ENCODE measurements at places on chromosomes 12 and 14.

GRCh38 chr12:112989806-112990205 lies 11.5 kb downstream of the OAS2 start:
- DNase-seq: no peak

- DNase-seq: no peak
Observed at GRCh38 chr12:77343291-77343690, 277.9 kb upstream of the E2F7 start.

GRCh38 chr12:29888777-29889176 lies 105.0 kb upstream of the TMTC1 start:
- no peak for DNase-seq

DNA sequence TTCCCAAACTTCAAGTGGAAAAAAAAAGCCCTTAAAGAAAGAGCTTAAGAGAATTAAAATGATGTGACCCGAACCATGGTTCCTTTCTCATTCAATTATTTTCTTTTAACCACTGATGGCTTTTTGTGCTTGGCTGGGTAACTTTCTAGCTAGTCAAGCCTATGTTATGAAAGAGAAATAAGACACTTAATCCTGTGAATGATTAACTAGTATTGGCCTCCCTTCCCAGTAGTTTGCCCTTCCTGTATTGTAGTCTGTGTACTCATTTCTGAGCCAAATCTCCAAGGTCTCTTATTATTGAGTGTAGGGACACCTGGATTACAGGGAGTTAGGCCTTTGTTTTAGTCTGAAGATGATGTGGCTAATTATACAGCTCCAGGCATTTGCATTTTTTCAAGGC lies 353.0 kb downstream of the RAD51B start:
- no peak for DNase-seq

DNA sequence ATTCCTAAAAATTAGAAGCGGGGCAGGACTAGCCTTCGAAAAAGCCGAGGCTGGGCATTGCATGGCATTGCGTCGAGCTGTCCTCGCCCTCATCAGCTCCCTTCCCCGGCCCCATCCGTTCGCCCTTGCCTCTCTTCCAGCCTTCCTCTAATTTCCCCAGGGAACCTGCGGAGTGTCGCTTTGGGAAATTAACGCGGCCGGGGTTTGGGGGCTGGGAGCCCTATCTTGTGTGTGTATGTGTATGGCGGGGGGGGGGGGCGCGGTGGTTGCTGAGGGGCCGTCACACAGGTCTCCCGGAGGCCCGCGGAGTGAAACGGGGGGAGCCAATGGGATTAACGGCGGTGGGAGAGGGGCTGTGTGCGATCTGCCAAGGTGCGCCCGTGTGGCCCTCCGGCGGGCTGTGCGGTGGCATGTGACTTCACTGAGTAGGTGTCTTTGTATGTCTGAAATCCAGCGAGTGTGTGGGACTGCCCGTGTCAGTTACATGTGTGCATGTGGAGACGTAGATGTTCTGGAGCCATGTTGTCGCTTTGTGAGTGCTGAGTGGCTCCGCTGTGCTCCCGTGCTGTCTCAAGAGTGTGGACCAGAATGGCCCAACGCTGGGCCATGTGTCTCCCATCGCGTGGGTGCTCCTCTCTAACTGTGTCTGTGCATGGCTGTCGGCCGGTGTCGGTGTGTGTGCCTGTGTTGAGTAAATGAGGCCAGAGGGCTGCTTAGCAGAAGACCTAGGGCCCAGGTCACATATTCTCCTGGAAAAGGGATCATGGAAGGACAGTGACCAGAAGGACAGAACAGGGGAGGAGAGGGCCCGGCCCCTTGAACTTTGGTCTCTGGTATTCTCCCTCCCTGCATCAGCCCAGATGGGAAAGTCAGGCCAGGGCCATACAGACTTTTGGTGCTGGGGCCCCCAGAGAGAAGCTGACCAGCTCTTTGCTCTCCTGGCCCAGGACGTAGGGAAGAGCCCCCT lies 1.5 kb downstream of the PTMS start:
- DNase-seq: no peak

GRCh38 chr14:77278461-77279230 lies 7.6 kb upstream of the NGB start:
- no peak for DNase-seq

- DNase-seq: no peak
Observed at GRCh38 chr14:105165134-105165704, 3.4 kb downstream of the JAG2 start.

GRCh38 chr14:105315211-105315721 lies 718 bp downstream of the PACS2 start:
- DNase-seq: no peak

- DNase-seq: no peak
Observed at GRCh38 chr12:76504606-76505005, 55.0 kb downstream of the OSBPL8 start.

DNA sequence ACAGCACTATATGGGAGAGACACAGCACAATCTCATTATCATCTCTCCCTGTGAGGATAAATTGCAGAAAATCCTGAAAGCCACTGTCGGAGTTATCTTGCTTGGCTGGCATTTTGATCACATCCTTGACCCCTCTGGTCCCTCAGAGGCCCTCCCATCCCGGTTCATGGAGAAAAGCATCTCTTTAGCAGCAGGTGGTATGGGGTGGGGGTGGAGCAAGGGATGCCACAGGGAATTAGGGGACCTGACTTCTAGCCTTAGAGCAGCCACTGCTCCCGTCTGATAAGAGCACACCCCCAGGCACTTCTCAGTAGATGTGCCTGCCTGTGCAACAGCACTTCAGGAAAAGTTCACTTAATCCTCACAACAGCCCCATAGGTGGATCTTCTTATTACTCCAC lies 38.6 kb downstream of the GRIN2B start:
- DNase-seq: no peak

GRCh38 chr14:102000902-102001301 lies 36.5 kb downstream of the DYNC1H1 start:
- DNase-seq: no peak

GRCh38 chr14:68977718-68978171 lies 1.4 kb downstream of the ACTN1 start:
- no peak for DNase-seq

DNA sequence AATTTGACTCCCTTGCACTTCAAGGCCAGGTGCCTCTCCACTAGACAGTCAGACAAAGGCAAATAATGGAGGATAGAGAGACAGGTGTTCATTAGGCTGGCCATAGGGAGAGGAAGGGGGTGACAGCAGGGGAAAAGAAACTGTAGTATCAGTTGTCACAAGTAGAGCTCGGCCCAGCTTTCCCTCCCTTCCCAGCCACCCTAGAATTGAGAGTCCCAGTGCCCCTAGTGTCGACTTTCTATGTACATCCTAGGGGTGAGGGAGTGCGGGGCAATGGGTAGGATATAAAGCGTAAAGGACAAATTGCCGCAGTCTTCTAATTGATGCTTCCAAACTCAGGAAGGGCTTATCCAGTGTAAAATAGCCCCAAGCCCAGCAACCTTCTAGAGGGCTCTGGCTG lies 39.0 kb downstream of the BAZ2A start:
- DNase-seq: no peak

DNA sequence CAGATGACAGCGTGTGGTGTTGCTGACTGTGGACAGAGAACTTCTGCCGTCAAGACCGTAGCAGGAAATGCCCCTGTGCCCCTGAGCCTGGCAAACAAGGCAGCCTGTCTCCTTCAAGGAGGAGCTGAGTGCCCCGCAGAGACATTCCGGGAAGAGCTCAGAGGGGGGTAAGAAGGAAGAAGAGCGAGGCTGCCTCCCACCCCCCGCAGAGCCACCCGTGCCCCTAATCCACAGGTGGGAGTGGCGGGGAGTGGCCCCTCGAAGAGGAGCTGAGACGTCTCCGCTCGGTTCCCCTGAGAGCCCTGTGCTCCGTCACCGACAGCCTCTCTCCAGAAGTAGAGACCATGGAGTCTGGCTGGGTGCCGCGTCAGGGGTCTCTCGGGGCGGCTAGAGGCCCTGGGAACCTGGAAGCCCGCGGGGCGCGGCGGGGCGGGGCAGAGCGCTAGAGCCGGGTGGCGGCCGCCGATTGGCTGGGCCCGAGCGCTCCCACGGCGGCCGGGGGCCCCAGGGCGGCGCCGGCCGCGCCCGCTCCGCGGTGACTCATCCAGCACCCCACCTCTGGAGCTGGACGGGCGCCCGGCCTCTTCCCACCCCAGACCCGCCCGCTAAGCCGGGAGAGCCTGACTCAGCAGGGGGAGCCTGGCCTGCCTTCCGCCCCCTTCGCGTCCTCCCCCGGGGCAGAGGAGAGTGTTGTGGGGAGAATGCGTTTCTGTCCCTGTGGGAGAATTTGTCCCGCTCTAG lies 25.2 kb upstream of the KRT78 start:
- DNase-seq: peak; percentile 26

- DNase-seq: no peak
Observed at GRCh38 chr14:70887207-70887681, 20.0 kb upstream of the PCNX1 start.

- no peak for DNase-seq
Observed at GRCh38 chr12:98224584-98225221, 290.7 kb upstream of the TMPO start.

GRCh38 chr14:68000511-68000910 lies 180.9 kb downstream of the RAD51B start:
- no peak for DNase-seq

DNA sequence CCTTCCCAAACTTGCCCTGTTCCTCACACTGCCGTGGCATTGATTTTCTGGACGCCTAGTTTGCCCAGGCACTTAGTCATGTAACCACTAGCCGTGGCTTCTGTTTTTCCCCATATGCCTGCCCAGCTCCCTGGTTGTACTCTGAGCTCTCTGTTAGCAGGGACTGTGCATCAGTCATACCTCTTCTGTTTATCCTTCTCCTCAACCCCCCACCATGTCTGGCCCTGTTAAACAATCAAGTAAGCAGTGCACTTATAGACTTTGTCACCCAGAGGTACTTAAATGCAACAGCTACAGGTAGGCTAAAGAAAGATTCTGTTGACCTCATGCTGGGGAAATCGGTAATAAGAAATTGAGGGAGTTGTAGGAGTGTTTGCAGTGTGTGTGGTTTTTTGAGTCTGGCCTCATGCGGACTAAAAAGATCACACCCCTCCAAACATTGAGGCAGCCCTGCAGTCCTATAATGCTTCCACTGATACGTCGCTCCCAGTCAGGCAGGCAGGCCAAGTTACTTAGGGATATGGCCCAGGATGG lies 17.0 kb downstream of the UBE3B start:
- no peak for DNase-seq

DNA sequence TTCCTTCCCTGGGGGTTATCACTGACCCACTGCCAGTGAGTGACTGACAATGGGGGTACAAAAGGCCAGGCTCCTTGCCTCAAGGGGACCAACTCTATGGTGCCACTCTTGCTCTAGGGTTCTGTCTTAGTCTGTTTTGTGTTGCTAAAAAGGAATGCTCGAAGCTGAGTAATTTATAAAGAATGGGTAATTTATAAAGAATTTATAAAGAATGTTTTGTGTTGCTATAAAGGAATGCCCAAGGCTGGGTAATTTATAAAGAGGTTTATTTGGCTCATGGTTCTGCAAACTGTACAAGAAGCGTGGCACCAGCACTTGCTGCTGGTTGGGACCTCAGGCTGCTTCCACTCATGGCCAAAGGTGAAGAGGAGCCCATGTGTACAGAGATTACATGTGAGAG lies 15.8 kb upstream of the RASSF8 start:
- no peak for DNase-seq

GRCh38 chr12:127035011-127035879 lies 1231.7 kb upstream of the TMEM132C start:
- DNase-seq: no peak

GRCh38 chr14:76133103-76133502 lies 18.6 kb upstream of the GPATCH2L start:
- no peak for DNase-seq

GRCh38 chr12:68414988-68415387 lies 82.8 kb upstream of the MDM1 start:
- no peak for DNase-seq

- no peak for DNase-seq
Observed at GRCh38 chr12:26373606-26374495, 178.5 kb downstream of the SSPN start.

DNA sequence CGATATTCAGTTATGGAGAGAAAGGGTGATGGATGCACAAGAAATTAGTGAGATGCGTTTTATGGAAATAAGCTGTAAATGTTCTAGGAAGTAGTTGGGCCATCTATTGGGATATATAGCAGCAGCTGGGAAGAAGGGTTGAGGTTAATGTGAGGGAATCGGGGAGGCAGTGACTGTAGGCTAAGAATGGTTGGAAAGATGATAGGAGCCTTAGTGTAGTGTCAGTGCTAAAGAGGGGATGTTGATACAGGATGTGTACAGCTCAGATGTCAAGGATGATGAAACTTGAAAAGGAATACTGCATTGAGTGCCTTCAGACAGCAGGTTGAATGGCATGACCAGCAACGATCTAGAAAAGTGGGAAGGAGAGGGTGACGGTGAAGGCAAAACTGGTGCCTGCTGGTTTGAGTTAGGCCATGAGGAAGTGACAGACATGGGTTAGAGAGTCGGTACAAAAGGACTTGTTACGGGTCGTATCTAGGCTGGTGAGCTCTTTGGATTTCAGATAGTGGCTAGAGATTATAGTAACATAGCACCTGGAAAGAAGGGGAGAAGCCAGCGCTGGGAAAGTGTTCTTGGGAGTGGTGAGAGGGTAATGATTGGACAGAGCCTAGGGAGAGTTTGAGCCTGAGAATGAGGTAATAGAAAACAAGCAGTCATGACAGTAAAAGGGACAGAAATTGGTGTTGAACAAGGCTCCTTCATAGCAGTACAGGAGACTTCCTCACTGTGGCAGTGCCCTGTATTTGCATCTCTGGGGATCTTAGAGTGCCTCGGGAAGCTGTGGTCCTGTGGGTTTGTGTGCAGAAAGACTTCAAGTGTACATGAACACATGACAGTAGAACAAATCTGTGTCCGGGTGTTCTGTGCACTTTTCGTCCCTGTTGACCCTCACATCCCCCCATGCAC lies 9.6 kb downstream of the MARS1 start:
- DNase-seq: no peak

GRCh38 chr12:95633049-95633731 lies 81.9 kb upstream of the USP44 start:
- no peak for DNase-seq

- no peak for DNase-seq
Observed at GRCh38 chr14:50658203-50658602, 9.9 kb downstream of the SAV1 start.

DNA sequence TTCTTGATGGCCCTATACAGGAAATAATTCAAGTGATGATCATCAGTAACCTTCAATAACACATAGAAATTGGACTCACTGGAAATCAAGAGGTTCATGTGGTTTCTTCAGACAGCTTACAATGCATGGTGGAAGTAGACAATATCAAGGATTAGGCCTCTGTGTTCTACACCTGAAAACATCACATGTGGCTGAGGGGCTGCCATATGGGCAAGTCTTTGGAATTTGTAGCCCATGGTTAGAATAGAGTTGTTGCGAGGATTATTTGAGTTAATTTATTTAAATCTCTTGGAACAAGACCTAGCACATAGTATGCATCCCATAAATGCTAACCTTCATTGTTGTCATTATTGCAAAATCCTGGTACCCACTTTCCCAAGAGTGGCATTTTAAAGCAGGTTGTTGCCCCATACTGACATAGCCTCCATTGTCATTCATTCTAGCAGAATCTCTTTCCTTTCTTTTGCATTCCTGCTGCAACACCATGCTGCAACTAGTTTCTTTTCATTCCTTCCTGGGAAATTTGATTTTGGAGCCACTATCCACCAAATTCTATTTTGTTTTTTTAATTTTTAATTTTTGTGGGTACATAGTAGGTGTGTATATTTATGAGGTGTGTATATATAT lies 352.7 kb upstream of the NAV3 start:
- no peak for DNase-seq

Data from stimulated activated CD8-positive, alpha-beta memory T cell treated with anti-CD3 and anti-CD28 coated beads, Interleukin-15, amount 100 ng/mL, for 24 hours (primary cell).